ENCODE measurements at places on chromosomes 5 and 9. TPM values are rescaled to one million over a fixed set of nuclear protein-coding genes. Genes with fewer than 3 reads are reported as not detected.

Gene SPATA31A3
- not detected for polyA plus RNA-seq

DNA sequence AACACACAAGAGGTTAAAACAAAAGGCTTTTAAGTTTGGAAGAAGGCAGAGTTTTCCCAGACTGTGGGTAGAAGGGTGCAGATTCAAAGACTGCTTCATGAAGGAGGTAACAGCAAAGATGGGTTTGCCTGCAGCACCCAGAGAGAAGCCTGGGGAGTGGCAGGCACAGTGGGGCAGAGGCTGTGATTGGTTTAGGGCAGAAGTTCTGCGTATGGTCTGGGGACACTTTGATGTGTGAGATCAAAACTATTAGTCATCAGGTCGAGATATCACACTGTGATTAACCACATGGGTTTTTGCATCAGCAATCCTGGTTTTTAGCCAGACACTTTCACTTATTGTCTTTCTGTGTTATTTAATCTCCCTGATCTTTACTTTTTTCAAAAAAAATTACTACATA lies 188.8 kb upstream of the GLRA1 start:
- DNase-seq: no peak

Gene GDF9
- polyA plus RNA-seq: 2.0 TPM

- no peak for DNase-seq
Observed at GRCh38 chr5:107502676-107503060, 168.1 kb downstream of the EFNA5 start.

Gene SLC25A51
- 16.6 TPM for polyA plus RNA-seq

Gene POMT1
- 31.4 TPM for polyA plus RNA-seq

GRCh38 chr5:58629271-58630159 lies 46.6 kb downstream of the RAB3C start:
- DNase-seq: no peak

DNA sequence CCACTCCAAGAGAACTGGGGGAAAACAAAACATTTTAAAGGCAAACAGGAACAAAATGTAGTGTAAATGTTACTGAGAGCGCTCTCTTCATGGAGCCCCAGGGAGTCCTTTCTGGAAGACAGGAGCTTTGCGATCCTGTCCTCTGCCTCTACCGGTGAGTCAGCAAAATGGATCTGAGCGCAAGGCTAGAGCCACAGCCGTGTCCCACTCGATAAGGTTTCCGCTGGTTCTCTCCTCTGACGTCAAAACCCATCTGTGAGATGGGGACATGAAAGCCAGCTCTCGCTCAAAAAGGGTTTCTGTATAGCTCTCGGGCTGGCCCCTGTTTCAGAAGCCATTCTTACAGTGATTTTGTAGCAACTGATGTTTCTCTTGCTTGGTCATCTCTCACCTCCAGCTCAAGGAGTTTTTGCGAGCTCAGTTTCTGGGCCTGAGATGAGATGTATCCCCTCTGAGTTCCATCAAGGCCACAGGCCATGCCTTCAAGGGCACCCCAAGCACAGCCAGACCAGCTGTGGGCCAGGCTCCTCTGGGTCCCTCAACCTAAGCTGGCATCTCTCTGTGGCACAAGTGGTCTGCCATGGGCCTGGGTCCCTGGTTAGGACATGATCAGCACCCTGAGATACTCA lies 101.6 kb downstream of the FSTL4 start:
- DNase-seq: no peak

DNA sequence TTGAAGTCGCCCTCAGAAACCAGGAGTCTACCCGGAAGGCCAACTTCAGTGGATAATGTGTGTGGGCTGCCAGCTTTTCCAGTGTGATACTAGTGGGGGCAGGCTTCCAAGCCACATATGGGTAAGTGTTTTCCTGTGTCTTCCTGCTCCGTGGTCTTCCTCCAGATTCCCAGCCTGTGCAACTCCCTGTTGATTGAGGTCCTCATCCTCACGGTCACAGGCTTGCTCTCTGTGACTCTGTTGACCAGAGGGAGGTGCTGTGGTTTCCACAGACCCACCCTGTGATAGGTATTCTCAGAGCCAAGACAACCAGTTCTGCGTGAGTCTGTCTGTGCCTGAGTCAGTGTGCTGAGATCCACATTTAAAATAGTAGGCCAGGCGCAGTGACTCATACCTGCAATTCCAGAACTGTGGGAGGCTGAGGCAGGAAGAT lies 388.0 kb upstream of the IRX2 start:
- no peak for DNase-seq

DNA sequence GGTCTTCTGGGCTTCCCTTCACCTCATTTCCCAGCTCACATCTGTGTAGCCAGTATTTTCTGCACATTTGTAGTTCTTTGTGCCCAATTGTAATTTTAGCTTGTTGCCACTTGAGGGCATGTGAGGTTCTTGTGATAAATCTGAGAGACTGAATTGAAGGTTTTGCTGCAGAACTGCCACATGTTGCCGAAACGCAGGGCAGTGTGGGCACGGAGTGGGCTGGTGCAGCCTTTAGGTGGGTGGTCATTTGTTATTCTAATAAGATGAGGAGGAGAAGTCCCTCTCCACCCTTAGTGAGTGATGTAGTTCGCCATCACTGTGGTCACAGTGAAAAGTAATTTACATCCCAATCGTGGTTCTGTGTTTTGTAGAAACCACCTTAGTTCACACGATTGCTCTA lies 21.2 kb downstream of the OTULIN start:
- DNase-seq: peak; percentile 41

GRCh38 chr5:138459311-138459933 lies 5.9 kb upstream of the EGR1 start:
- DNase-seq: no peak

Gene FAM219A
- polyA plus RNA-seq: 12.7 TPM

Gene PTPRD
- polyA plus RNA-seq: 101 TPM
